SK-MEL-5 (cell line): ENCODE measurements at places on chromosomes 7 and 10.

GRCh38 chr7:91206361-91206960 lies 57.8 kb upstream of the FZD1 start:
- DNase-seq: no peak

- peak; percentile 80 for DNase-seq
These were observed 49.4 kb downstream of the JMJD1C start for GRCh38 chr10:63416376-63416775.

- DNase-seq: peak; percentile 51
These were observed 136.8 kb downstream of the TAX1BP1 start for GRCh38 chr7:27876756-27877155.

- peak; percentile 34 for DNase-seq
These were observed 20.0 kb downstream of the KCP start for GRCh38 chr7:128890306-128891109.

- DNase-seq: no peak
These were observed 71.2 kb downstream of the GRB10 start for GRCh38 chr7:50711271-50712175.

DNA sequence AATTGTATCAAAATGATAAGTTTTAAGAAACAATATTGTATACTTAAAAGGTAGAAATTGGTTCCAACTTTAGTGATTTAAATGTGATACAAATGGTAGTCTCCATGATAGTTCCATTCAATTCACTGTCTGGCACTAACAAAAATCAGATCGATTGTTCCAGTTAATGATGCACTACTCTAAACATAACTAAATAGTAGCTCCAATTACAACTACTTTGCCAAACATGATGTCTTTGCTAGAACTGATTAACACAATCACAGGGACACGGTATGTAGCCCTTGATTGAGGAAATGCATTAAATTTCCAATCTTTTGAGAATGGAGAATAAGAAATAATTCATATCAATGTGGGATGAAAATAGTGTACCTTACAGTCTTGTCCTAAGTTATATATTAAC lies 962.4 kb upstream of the GHITM start:
- DNase-seq: no peak

DNA sequence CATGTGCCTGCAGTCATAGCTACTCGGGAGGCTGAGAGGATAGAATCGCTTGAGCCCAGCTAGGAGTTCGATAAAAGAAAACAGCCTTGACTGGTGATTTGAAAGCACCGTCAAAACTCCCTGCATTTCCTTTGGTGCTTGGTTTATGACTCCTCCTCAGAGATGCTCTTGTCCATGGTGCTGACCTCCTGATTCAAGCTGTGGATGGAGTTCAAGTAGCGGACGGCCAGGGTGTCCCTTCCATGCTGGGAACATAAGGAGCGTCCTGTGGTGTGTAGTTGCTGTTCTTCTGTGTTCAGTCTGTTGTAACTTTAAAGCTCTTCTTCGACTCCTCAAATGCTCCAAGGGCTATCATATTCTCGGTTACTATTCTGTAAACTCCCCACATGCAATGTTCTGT lies 382.5 kb upstream of the KIAA1217 start:
- DNase-seq: peak; percentile 20

GRCh38 chr7:43847496-43847895 lies 21.8 kb downstream of the MRPS24 start:
- DNase-seq: no peak

DNA sequence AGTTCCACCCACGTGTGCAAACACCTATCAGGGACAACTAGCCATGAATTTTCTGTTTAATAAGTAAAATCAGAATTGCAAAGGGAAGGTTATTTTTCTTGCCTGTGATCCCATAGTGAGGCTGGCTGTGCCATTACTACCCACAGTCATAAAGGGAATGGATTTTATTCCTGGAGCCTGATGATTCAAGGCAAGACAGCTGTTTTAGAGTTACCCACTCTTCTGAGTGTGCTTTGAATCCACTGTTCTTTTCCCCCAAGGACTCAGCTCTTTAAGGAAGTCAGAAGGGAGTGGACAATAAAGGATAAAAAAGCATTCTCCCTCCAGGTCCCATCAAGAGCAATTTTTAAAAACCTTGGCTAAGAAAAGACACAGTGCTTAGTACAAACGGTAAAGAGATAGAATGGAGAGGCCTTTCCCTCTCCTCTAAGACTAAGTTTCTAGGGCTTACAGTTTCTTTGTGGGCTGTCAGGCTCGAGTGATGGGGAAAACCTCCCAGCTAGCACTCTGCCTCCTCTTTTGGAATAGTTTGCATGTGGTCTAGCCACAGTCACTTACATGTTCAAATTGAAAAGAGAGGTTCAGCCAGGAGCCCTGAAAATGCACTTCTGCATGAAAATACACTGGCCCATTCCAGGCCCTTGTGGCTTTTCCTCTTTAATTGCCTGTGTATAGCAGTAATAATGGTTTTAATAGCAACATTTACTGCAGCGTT lies 5.1 kb upstream of the LRRC4 start:
- no peak for DNase-seq

- DNase-seq: peak; percentile 32
These were observed 66.6 kb downstream of the PWWP2B start for GRCh38 chr10:132463333-132464255.

DNA sequence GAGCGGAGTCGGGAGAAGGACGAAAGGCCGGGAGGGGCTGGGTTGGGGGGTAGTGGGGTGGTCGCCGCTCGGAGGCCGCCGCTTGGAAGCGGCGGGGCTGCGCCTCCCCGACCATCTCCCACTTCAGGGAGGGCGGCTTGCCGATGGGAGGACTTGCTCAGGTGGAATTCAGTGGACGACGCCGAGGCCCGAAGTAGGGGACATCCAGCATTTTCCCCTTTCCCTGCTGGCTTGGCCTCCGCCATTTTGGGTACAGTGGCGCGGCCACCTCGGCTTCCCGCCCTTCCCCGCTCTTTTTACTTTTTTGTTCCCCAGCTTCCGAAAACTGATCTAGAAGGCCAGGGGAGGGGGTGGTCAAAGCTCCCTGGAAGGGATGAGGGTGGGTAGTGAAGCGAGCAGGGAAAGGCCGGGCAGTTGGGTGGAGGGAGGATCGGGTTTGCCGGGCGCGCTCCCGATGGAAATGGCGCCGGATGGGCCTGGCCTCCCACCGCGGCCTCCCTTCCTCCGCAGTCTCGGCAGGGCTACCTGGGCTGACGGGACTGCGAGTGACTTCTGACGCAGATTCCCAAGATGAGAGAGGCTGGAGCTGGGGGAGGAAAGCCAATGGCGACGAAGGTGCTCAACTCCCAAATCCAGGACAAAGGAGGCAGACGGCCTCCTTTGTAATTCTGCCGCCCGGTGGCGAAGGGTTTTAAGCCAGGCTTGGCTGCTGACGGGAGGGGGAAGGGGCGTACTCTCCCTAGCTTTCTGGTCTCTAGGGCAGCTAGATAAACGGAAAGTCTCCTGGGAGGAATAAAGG lies at the start of gene PBLD:
PBLD (minus strand) TSS at position 670 of the 799 bp plus-strand sequence. CDS start 26,084 bp downstream, outside the sequence.
- peak; percentile 76 for DNase-seq

GRCh38 chr7:45992826-45993225 lies 71.8 kb upstream of the IGFBP3 start:
- DNase-seq: no peak

DNA sequence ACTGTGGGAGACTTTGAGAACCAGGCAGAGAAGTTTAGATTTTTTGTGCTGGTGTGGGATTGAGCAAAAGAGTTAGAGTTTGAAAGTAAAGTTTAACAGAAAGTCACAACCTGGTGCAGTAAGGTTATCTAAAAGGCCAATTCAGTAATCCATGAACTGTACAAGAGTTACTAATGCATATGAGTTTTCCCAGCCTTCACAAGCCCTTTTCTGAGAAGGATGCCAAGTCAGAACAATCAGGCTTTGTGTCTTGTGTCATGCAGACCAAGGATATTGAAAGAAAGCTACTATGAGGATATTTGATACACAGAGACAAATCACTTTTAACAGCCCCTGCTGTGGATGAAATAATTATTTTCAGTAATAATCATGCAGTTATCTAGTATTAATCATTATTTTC lies 68.8 kb upstream of the MYO3A start:
- peak; percentile 63 for DNase-seq

- no peak for DNase-seq
These were observed 113.2 kb downstream of the ACTR3B start for GRCh38 chr7:152872745-152873118.

DNA sequence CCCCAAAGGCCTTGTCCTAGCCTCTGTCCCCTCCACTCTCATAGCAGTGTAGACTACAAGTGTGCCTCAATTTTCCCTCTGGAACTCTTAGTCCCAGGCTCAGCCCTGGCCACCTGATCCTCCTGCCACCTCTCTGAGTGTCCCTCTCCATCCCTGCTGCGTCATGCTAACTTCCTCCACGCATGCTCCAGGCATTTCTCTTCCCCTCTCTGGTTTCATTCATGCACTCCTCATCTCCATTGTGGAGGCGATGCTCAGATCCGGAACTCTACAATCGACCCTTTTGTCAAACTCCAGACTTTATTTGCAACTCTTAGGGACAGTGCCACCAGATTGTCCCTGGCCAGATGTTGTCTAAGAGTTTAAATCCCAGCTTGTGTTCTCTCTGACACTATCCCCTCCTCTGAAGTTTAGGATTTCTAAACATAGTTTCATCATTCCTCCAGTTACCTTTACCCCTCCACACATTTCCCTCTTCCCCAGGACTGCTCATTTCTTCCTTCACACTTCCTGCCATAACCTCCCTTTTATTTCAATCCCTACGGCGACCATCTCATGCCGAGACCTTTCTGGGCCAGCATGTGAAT lies 492.6 kb downstream of the PLXNA4 start:
- no peak for DNase-seq

DNA sequence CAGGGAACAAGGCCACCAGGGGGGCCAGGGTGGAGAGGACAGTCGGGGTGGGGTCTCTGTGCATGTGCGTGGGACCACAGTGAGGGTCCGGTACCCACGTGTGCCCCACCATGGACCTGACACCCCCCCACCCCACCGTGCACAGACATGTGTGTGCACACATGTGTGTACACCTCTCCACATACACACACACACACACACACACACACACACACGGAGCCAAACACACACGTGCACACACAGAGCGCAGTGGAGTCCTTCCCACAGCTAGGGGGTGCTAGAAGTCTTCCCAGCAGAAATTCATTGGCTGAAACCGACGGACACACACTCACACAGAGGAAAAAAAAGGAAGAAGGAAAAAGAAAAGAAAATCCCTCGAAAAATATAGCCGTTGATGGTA lies 42.8 kb upstream of the GNA12 start:
- peak; percentile 88 for DNase-seq

GRCh38 chr10:30536578-30536977 lies 93.0 kb downstream of the LYZL2 start:
- DNase-seq: no peak

DNA sequence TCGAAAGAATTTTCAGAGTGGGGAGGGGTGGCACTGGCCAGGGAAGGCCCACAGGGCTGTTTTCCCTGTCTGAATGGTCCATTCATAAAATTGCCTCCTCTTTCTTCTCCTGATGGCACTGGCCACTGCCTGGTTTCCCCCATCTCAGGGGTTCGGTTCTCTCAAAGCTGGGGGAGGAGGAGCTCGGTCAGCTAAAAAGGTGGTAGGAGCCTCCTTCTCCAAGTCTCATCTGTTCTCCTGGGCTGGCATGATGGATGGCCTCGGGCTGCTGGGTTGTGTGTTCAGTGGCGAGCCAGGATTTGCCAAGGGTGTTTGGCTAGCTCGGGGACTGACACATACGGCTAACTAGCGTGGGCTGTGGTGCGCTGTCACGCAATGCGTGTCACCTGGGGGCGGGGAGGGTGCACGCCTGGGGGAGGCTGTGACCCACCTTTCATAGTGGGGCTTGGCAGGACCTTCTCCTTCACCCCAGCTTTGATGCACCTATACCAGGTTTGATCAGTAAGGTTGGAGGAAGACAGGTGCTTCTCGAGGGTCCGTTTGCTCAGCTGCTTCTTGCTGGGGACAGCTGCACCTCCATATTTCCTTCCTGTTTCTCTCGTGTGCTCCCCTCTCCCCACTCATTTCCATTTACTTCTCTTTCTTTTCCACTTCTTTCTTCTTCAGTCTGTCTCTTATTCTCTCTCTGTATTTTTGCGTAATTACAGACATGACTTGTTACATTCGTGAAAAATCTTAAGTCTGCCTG lies 36.3 kb downstream of the RBM20 start:
- no peak for DNase-seq

DNA sequence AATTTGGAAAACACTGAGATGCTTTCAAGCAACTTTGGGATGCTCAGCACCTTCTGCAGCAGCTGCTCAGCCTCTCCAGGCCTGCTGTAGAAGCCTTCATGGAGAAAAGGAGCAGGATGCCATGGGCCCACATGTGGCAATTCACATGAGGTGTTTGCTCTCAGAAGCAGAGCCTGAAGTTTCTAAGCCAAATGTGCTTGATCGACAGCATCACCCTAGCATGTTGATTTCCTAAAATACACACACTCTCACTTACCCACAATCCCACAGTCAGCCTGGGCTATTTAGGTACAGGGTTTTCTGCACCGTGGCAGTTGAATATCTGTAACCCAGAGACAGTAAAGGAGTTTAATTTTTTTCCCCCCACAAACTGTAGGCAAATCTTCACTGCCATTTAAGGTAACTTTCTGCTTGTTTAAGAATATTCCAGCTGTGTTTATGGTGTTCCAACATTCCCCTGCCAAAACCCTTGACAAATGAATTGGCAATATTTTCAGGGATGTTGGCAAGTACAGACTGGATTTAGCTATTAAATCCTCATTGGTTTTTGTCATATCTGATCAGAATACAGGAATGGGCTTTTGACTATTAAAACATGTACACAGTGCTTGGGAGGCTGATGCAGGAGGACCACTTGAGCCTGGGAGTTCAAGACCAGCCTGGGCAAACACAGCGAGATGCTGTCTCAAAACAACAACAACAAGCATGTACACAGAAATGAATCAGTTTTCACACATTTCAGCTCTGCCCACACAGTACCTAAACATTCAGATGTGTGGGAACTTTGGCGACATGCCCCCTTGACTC lies 244.2 kb downstream of the CELF2 start:
- no peak for DNase-seq

DNA sequence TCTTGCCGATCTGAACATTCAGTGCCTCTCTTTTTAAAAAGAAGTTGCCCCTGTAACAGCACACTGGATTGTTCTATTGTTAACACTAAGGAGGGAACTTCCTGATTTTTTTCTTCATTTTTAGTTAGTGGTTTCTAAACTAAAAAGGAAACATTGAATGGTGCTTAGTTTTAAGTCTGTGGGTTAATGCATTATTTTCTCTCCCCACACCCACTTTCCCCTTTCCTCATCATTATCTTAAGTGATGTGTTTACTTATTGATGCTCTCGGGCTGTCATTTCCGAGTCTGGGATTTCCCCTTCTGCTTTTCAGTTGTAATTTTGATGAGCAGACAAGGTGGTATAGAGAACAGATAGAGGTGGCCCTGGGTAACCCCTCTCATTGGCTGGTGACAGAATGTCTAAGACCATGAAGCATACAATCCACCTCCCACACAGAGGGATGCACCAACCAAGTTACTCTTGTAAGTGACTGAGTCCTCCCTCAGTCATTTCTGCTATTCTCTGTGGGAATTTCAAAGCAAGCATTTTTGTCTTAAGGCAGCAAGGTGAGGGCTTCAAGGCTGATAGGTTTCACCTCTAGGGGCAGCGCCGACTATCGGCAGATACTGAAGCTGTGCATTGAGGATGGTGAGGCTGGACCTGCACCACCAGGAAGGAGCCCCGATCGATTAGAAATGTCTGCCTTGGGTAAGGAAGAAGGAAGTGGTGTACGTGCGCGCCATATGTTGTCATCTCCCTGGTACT lies 49.5 kb downstream of the CHN2 start:
- peak; percentile 41 for DNase-seq

- no peak for DNase-seq
These were observed 459.3 kb downstream of the CNTNAP2 start for GRCh38 chr7:146575903-146576302.
